Left renal pelvis (tissue), 4 donors: ENCODE measurements at places on chromosomes 4 and X.

DNA sequence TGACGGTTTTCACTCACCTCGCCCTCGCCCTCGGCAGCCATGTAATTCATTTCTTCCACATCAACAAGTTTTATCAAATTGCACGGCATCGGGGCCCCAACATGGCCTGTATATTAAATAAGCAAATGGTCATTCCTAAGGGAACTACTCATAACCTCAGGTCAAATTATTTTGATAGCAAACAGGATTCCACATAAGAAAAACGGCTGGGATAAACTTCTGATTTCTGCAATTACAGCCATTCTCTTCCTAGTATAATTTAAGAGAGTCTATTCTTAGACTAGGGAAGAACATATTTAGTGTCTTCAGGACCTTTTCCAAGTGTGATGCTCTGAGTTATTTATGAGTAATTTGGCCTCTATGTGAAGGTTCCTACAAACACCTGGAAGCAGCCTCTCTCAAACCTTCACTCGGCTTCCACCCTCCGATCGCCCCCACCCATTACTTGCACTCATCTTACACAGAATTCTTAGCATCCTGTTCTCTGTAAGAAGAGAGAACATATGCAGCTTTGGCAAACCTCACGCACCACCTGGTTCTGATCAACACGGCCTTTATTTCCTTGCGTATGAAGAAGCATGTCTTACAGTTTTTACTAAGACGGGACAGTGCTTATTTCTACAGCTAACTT, 29.4 kb upstream of the CENPU start:
- no peak for DNase-seq

GRCh38 chrX:643241-643595, 12.6 kb downstream of the SHOX start:
- DNase-seq = no peak

DNA sequence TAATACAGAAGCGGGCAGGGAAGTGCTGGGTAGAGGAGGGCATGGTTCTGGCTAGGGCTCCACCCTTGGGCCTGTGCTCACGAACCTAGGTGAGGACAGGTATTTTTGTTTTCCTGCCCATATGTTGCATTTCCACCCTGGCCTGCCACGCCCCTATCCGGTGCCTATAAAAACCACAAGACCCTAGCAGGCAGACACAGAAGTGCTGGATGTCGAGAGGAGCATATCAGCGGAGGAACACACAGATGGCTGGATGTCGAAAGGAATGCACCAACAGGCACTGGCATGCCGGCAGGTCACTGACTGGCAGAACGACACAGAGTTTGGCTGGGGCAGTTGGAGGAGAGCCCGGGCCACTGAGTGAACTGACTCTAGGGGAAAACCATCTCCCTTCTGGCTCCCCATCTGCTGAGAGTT, 316.6 kb upstream of the BOD1L1 start:
- DNase-seq = no peak

DNA sequence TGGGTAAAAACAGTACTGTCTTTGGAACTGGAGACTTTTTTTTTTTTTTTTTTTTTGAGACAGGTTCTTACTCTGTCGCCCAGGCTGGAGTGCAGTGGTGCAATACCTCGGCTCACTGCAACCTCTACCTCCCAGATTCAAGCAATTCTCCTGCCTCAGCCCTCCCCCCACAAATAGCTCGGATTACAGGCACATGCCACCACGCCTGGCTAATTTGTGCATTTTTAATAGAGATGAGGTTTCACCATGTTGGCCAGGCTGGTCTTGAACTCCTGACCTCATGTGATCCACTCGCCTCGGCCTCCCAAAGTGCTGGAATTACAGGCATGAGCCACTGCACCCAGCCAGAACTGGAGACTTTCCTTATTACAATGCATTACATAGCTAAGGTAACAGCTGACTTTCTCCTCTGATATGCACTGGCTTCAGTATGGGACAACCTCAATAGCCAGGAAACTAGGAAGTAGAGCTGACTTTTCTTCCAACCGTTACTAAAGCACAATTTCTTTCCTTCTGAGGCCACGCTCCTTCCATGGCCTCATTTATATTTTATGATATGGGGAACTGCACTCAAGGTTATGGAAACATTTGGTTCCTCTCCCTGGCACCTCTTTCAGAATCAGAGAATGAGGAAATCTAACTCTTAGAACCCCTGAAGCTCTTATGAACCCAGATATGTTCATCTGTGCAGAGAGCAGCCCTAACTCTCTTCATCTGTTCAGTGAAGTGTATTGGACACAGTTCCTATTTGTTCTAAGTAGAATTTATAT, 53.5 kb upstream of the FAM9B start:
- DNase-seq = peak; percentile 42

GRCh38 chr4:150402871-150403272, 179.1 kb upstream of the MAB21L2 start:
- DNase-seq = peak; percentile 41

- DNase-seq = no peak
These were observed 1057.0 kb upstream of the SLIT2 start for GRCh38 chr4:19194672-19195071.

DNA sequence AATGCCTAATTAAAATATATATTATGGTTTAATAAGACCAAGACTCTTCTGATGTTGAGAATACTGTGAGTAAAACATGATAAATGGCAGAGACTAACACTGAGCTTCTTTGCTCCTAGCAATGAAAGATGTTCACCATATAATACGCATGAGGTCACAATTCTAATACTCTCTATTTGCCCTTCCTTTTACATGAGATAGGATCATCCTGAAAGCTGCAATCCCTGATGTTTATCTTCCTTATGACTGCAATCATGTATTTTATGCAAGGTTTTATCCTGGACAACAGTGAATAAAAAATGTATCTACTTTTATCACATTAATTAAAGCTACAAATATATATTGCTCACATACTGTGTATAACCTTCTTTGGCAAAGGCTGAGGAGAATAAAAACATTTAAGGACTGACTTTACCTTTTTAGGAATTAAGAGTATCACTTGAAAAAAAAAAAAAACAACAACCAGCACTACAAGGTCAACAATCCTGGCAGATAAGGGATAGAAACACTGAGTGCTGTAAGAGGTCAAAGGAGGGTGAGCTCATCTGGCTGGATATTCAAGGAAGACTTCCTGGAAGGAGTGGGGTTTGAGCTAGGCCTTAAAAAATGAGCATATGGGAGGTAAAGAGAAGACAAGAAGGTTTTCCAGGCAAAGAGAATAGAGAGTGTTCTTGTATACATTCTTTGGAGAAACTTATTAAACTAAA, 99.9 kb downstream of the AREG start:
- DNase-seq = no peak
